Activated CD4-positive, alpha-beta T cell treated with anti-CD3 and anti-CD28 coated beads for 4 hours (primary cell): ENCODE measurements at places on chromosomes 5 and 9.

- peak; percentile 23 for DNase-seq
Measured at GRCh38 chr9:123928533-123929176, 1.3 kb downstream of the DENND1A start.

DNA sequence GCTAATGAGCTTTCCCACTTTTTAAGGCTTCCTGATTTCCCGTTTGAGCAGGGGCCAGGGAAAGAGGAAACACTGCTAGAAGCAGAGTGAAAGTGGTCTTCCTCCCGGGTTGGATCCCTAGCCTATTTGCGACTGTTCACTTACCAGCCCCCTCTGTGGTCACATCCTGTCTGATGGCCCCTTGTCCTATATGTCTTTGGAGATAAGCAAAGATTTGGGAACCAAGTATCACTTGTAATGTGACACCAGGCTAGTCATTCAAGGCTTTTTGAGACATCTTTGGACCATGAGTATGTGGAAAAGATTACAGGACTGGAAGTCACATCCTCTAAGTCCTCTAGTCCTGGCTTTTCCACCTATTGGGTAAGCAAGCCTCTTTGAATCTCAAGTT lies 6.1 kb downstream of the DNAJB5 start:
- no peak for DNase-seq

DNA sequence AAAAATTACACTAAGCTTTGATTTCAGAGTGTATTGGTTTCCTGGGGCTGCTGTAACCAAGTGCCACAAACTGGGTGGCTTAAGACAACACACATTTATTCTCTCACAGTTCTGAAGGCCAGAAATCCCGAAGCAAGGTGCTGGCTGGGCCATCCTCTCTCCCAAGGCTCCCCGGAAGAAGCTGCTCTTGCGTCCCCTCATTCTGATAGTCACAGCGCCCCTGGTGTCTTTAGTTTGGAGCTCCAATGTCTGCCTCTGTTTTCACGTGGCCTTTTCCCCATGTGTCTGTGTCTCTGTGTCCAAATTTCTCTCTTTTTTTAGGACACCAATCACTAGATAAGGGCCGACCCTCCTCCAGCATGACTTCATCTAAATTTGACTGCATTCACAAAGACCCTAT lies 56.7 kb downstream of the ROPN1L start:
- no peak for DNase-seq

DNA sequence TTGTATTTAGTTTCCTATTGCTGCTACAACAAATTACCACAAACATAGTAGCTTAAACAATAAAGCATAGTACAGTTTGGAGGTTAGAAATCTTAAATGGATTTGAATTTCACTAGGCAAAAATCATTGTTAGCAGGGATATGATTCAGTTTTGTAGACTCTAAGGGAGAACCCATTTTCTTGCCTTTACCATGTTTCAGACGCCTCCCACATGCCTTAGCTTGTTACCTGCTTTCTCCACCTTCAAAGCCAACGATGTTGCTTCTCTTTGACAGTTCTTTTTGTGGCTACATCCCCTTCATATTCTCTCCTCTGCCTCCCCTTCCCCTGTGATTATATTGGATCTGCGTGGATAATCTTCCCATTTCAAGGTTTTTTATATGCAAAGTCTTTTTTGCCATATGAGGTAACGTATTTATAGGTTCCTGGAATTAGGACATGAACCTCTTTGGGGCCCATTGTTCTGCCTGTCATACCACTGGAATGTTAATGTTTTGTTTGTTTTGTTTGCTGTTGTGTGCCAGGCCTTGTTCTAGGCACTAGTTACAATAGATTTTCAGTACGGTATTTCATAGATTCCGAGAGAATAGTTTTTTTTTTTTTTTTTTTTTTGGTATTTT lies 54.1 kb downstream of the UHRF2 start:
- no peak for DNase-seq

- no peak for DNase-seq
Measured at GRCh38 chr9:28365728-28366127, 792.4 kb upstream of the C9orf72 start.

DNA sequence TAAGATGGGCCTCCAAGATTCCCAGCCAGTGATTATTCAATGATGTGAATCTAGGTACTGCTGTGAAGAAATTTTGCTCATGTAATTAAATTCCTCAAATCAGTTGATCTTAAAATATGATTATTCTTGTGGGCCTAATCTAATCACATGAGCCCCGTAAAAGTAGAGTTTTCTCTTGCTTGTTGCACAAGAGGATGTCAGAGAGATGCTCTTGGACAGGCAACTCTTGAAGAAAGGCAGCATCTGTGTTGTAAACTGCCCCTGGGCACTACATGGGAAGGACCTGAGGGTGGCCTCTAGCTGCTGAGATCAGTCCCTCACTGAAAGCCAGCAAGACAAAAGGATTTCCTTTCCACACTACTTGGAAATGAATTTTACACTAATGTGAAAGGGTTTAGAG lies 132.9 kb downstream of the TRPM3 start:
- DNase-seq: no peak

GRCh38 chr9:75552941-75553340 lies 337.5 kb upstream of the PCSK5 start:
- no peak for DNase-seq

DNA sequence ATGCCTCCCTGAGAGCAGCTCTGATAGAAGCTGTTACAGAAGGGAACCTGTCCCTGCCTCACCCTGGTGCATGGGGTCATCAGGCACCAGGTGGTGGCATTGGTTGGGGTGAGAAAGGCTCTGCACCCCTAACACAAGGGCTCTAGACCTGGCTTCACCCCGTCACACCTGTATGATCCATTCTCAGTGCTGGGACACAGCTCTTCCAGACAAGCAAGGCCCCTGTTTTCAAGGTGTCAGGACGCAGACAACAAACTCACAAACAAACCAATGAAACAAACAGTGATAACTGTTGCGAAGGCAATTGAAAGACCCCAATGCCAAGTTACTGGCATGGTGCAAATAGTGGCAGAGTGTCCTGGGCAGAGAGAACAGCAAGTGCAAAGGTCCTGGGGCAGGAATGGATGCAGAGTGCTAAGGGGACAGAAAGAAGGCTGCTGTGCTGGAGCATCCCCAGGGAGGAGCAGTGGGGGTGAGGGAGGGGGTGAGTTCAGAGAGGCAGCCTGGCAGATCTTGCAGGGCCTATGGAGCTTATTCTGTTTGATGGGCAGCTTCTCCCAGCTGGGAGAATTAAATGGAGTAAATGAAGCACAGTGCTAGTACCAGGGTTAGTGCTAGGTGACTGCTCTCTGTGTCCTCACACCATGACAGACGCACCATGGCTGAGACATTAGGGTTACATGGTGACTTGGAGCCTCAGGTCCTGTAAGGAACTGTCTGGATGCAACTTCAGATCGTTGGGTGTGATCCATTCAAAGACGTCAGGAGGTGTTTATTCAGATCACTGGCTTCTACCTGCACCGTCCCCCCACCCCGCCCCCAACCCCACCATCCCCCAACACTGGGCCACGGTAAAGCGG lies 67.9 kb upstream of the UNC5A start:
- no peak for DNase-seq

GRCh38 chr5:103145196-103145595 lies 25.1 kb downstream of the PPIP5K2 start:
- DNase-seq: no peak

- no peak for DNase-seq
Measured at GRCh38 chr9:34321451-34321850, 7.6 kb downstream of the KIF24 start.

GRCh38 chr9:124593651-124594058 lies 86.5 kb upstream of the NR5A1 start:
- DNase-seq: no peak
